ENCODE measurements at places on chromosomes 12 and 14.
A peak's percentile ranks its signal among the peaks of the same experiment; 100 is the strongest.

GRCh38 chr12:98022961-98023360, 492.4 kb upstream of the TMPO start:
- DNase-seq = no peak

DNA sequence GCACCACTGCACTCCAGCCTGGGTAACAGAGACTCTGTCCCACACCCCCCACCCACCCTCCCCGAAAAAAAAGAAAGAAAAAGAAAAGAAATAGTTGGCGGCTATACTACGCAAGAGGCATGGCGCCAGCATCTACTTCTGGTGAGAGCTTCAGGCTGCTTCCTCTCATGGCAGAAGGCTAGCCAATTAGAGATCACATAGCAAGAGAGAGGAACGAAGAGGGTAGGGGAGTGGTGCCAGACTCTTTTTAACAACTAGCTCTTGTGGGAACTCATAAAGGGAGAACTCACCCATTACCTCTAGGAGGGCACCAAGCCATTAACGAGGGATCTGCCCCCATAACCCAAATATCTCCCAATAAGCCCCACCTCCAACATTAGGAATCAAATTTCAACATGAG, 6.2 kb downstream of the DENND5B start:
- DNase-seq = no peak

DNA sequence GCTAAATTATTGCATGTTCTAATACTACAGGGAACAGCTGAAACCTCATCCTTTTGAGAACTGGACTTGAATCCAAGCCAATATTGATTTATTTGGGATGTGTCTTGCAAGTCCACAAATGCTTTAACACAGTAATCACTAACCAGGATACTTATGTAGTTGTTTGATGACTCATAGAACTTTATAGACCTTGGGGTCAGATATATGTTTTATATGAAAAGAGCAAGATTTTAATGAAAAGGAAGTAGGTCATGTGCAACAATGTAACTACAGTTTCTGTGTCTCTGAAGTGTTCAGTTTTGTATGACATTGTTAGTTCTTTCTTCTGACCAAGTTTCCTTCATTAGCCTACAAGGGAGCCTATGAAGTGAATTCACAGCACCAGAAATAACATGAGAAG, 352.0 kb downstream of the ZFP36L1 start:
- no peak for DNase-seq

DNA sequence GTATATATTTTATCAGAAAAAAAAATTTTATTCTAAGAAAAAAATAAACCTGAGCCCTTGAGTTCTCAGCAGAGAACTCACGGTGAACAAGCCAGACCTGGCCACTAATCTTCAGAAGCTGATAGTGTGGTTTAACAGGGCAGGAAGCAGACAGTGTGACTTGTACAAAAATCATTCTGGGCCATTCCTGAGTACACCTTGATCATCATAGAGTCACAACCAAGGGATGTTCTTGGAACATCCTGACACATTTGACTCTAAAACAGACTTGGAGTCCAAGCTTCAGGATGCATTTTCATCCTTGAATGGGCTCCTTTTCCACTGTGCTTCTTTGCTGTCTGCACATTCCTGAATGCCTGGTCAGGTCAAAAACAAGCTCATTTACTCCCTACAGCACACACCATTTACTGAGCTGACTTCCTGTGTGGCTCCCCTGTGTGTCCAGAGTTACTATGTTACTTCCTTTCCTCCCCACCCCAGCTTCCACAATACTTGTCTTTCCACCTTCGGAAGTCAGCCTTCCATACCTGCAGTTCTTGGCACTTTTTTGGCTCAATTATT, 112.0 kb downstream of the ANO6 start:
- no peak for DNase-seq

- DNase-seq = no peak
These were observed 92.9 kb downstream of the APAF1 start for GRCh38 chr12:98738002-98738401.

DNA sequence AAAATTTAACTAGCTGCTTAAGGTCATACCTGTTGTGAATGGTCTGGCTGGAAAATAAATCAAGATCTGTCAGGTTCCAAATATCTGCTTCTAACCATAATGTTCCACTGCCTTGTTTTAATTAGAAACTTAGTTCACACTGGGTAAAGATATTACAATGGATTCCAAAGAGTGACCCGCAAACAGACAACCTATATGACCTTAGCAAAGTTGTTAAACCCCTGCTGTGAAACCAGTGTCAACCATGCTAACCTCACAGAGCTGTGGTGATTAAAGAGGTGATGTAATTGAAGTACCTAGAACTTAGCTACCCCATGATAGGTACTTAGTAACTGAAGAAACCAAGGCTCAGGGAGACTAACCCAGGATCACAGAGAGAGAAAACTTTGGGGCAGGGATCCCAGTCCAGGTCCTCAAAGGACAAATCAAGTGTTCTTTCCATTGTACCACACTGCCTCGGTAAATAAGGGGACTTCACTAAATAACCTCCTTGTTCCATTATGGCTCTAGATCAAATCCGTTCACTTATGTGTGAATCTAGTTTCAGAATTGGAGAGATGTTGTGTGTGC, 2.2 kb downstream of the GUCY2C start:
- DNase-seq = no peak

DNA sequence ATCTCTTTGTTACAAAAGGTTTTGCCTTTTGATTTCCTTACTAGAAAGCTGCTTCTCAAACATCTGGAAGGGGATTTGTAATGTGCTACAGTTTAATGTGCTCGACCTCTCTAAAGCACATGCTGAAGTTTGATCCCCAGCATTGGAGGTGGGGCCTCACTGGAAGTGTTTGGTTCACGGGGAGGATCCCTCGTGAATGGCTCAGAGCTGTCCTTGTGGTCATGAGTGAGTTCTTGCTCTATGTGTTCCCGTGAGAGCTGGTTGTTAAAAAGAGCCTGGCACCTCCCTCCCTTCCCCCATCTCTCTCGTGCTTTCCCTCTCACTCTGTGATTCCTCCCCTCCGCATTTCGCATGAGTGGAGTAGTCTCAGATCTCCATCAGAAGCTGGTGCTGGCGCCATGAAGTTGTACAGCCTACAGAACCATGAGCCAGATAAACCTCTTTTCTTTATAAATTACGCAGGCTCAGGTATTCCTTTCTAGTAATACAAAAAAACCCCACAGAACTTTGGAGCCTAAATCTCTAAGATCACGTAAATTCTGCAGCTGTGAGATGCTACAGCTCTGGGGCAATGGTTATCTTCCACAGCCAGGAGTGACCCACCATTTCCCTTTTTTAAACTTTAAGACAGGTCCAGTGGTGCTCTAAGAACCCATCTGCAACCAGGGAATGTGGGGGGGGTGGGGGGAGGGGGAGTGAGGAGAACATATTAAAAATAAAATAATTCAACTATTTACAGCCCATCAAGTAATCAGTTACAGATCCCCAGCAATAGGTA, 214.4 kb downstream of the FOXN3 start:
- no peak for DNase-seq

DNA sequence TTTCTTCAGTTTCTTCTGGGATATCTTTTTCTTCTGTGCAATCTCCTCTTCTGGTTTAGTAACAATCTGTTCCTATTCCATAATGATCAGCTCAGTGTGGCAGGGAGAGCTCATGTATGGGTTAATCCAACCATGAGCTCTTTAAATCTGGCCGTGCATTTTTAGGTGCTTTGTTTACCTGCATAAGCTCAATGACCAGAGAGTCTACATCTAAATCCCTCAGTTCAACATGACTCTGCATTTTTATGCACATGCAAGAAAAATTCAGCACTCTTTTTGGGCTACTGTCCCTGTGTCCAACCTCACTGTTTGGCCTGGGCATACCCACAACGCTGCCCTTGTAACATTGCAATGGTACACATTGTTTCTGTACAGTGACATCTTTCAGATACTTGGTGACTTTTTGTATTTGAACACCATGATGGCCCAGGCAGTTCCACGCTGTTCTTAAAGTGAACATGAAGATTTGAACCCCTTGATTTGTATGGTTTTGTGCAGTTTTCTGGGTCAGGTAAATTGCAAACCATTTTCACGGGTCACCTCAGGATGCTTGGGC, 243.3 kb upstream of the SRRM4 start:
- DNase-seq = no peak

DNA sequence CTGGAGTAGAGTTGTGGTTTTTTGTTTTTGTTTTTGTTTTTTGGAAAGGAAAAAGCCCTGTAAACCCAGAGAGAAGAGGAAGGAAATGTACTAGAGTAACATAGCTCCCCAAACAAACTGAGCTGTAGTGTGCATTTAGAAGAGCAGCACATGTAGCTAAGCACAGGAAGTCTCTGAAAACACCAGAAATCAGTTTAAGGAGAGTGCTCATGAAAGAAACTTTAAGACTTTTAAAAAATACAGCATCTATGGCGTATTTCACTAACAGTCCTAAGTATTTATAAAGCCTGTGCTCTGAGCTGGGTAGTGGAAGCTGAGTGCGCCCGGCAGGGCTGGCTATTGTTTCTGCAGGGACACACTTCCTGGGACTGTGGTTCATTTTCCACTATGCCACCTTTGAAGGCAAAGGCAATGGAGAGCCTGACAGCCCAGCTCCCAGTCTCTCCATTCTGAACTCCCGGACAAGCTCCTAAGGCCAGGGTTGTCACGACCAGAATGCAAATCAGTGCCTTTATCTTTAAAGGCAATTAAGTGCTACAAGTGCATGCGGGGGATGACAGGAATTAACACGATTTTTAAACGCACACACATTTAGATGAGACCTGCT, 45.4 kb downstream of the NIN start:
- no peak for DNase-seq

DNA sequence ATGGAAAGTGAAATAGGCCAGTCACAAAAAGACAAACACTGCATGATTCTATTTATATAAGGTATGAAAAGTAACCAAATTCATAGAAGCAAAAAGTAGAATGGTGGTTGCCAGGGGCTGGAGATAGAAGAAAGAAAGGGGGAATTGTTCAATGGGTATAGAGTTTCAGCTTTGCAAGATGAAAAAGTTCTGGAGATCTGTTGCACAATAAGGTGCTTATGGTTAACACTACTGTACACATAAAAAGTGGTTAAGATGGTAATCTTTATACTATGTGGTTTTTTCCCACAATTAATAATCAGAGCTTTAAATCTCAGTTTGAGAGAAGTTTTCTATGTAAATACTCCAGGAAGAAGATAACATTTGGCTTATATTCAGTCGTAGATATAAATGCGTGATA, 73.4 kb downstream of the SLC38A4 start:
- DNase-seq = no peak

GRCh38 chr12:132516095-132517012, 26.4 kb downstream of the FBRSL1 start:
- DNase-seq = no peak

DNA sequence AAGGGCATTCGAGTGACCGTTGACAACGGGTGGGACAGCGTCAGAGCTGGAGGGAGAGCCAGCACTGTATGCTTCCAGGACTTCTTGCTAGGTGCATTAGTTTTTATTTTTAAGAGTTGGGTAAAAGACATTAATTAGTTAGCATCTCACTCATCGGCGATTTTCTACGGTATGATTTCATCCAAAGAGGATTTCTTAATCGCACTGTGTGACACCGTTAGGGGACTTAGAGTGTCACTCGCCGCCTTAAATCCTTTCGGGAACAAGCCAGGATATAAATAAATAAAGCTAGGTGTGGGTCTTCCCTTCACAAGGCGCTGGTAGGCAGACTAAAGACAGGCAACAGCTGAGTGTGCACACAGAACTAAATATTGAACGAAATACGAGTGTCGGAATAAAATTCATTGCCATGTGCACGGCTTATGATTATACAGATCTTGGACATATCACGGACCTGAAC, 869 bp upstream of the NOVA1 start:
- DNase-seq = no peak

DNA sequence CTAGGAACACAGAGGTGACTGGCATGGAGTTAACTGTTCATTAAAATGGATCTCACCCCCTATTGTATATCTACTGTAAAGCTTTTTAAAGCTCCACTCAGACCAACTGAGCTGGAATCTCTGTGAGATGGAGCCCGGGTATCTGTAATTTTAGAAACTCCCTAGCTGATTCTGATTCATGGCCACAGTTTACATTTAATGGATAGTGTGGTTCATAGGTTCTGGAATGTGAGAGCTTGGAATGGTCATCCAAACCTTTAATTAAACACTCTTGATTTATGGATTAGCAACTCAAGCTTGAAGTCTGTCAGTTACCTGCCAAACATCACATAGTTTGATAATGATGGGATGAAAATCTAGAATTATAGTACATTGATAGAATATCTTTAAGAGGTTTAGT, 183.8 kb downstream of the SLC25A21 start:
- DNase-seq = no peak

DNA sequence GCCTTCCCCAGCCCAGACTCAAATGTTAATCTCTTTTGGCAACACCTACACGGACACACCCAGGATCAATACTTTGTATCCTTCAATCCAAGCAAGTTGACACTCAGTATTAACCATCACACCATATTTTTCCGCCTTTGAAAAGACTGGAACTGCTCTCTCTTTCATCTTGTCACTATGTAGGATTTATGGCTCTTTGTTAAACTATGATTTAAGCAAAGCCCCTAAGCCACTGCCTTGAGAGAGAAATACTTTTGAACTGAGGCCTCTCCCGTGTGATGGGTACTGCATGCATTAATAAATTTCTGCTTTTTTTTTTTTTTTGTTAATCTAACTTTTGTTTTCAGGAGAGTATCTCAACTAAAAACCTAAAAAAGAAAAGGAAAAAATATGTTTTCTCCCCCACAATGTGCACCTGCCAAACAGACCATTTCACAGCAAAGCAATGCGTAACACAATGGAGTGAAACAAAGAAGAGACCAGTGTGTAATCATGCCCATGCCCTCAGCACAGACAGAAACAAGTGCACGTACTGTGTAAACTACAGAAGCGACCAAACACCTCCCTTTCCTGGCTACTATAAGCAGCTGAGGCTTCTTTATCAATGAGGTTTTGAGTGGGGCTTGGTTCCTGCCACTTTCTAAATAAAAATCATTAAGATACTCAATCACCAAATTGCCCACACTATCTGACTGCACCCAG, 28.3 kb upstream of the ETFBKMT start:
- DNase-seq = no peak

DNA sequence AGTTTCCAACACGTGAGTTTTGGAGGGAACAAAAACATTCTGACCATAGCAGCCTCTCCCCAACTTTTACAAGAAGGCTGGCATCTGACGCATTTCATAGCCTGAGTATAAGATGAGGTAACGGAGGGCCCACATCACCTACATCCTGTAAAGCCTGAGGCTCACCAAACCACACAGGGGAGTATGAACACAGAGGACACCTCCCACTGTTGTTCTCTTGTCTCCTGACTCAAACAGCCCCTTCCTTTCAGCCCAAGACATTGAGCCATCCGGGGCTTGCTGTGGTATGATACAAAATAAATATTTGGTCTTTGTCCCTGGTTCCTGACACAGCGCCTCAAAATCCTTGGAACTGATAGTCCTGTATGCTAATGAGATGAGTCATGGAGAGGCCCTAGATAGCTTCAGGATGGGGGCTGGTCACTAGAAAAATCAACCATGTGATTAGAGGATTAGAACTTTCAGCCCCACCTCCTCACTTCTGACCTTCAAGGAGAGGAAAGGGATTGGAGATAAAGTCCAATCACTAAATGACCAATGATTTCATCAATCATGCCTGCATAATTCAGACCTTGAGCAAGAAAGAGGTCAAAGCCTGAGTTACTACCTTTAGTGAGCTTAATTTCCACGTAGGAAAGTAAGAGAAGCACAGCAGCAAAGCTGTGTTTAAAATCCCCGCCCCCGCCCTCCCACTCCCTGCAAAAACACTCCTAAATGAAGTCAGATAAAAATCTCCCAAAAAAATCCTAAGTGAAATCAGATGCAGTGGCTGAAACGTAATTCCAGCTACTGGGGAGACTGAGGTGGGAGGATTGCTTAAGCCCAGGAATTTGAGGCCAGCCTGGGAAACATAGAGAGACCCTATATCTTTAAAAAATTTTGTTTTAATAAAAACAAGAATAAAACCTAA, 236.4 kb downstream of the PCNX1 start:
- DNase-seq = peak; percentile 46

- DNase-seq = peak; percentile 80
These were observed 15.6 kb downstream of the BAG5 start for GRCh38 chr14:103546652-103547454.
